LNCaP clone FGC (cell line): ENCODE measurements at places on chromosomes 16 and 17.

DNA sequence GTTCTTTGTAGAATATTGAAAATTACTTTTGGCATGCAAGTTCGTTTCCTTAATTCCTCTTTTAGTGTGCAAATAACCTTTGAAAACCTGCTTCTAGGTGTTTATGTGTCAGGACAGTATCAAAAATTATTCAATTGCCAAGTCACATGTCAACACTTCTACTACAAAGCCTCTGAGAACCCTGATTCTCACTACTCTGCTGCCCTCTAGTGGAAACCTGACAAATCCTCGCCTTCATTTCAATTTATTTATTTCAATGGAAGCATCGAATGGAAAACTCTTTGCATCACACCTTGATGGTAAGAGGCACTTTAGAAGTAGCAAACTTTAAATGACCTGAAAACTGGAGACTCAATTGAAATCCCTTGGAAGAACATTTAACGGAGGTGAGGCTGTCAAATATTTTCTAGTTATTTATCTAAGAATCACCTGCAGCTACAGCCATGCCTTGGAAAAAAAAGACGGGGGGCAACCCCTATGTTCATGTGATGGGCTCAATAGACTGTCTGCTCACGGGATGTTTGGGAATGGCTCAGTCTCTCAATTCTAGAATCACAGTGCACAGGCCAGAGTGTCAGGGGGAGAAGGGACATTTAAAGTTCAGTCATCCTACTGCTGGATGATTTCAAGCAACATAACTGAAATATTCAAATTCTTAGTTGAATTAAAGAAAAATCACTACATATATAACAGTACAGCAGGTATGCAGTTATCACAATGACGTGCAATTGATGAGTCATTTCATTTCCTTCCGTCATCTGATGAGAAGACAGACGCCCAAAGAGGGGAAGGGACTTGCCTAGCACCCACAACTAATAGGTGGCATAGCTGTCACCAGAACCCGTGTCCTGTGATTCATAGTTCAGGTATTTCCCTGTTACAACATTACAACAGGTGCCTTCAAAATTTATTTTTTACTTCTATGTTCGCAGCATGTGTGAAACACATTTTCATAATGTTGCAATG, 563.9 kb downstream of the TOX3 start:
- peak; percentile 56 for DNase-seq

- DNase-seq, result no peak
Measured at GRCh38 chr16:20920091-20920490, 19.5 kb downstream of the LYRM1 start.

DNA sequence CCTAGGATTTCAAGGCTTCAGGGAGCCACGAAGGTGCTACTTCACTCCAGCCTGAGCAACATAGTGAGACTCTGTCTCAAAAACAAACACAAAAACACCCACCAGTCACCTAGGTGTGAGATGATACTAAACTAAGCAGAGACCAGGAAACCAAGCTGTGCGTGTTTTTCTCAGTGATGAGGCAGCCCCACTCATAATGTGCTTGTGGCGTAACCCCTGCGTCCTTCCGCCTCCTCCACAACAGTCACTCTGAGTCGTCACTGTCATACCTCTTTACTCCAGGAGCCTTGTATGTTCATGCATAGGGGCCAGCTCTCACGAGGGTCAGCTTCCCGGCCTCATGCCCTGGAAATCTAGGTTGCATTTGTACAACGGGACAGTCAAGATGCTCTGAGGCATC, 31.1 kb upstream of the SLC47A1 start:
- no peak for DNase-seq

DNA sequence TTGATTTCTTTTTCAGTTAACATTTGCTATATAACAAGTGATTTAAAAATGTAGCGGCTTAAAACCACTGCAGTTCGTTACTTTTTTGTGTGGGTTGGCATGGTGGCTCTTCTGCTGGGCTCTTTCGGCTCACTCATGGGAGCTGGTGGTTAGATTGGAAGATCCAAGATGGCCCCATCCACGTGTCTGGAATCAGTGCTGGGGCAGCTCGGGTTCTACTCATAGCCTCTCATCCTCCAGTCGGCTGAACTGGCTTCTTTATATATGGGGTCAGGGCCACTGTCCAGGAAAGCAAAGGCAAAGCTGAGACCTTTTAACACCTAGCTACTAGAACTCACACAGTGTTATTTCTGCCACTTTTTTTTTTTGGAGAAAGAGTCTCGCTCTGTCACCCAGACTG, 73.8 kb downstream of the SNX29 start:
- DNase-seq, result no peak

GRCh38 chr17:27355419-27355818, 61.5 kb downstream of the WSB1 start:
- DNase-seq, result no peak

DNA sequence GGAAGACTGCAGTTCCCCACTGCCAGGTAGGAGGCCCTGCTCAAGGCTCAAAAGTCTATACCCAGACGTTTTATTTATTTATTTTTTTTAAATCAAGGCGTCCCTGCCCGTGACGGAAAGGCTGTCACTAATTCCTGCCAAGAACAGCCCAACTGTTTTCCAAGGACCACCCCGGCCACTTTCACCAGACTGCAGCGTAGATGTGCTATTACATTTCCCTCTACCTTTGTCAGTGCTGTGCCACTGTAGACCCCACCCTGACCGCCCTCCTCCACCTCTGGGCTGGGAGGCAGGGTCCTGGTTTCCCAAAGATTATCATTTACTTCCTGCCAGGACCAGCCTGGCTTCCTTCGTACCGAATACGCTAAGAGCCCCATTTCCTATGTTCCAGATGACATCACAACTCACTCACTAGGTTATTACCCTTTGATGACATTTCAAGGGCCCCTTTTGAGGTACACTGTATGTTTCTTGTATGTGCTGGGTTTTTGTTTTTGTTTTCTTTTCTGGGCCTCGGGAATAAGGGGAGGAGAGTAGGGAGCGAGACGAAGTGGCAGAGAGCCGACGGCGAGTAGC, 6.3 kb upstream of the RNF227 start:
- no peak for DNase-seq
